ENCODE measurements at places on chromosomes 11 and 22.

DNA sequence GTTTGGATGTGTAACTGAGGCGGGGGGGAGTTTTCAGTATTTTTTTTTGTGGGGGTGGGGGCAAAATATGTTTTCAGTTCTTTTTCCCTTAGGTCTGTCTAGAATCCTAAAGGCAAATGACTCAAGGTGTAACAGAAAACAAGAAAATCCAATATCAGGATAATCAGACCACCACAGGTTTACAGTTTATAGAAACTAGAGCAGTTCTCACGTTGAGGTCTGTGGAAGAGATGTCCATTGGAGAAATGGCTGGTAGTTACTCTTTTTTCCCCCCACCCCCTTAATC, 2.3 kb downstream of the MALAT1 start:
- DNase-seq, result peak; percentile 36

GRCh38 chr11:72069200-72069599, 11.1 kb downstream of the NUMA1 start:
- DNase-seq, result no peak

GRCh38 chr22:23094260-23094659, 23.9 kb downstream of the GNAZ start:
- DNase-seq, result no peak

- no peak for DNase-seq
Measured at GRCh38 chr22:29243874-29244446, 23.8 kb downstream of the RHBDD3 start.

- DNase-seq, result peak; percentile 79
Measured at GRCh38 chr11:4072668-4073285, 21.8 kb upstream of the RRM1 start.

DNA sequence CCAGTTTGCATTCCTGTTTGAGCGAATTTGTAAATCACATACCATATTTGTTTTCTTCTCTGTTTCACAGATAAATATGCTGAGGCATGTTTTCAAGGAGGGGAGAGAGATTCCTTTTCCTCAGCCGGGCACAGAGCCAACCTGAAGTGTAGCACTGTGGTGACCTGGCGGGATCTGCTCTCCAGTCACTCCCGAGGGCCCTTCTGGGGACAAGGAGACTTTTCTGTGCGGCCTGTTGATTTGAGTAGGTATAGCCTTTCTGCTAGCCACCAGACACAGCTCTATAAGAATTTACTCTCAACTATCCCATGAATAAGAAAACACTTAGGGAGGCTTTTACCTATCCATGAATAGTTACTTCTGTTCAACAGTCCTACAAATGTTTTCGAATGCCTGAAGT, 63.5 kb upstream of the FDX1 start:
- DNase-seq, result no peak

DNA sequence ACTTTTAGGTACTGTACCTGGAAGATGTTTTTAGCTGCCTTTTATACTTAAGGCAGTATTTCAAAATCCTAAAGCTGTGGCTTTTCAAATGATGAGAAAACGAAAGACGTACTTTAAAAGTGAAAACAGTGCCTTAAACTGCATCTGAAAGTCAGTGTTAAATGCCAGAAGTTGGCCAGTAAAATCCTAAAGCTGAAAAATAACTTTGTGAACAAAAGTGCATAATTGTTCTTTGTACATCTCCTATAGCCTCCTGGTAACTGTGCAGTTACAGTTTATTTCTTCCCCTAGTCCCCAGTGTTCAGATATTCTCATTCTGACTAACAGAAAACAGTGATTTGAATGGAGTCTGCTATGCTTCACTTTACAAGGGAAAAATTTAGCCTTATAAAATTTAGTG, 6.8 kb downstream of the EED start:
- peak; percentile 50 for DNase-seq

DNA sequence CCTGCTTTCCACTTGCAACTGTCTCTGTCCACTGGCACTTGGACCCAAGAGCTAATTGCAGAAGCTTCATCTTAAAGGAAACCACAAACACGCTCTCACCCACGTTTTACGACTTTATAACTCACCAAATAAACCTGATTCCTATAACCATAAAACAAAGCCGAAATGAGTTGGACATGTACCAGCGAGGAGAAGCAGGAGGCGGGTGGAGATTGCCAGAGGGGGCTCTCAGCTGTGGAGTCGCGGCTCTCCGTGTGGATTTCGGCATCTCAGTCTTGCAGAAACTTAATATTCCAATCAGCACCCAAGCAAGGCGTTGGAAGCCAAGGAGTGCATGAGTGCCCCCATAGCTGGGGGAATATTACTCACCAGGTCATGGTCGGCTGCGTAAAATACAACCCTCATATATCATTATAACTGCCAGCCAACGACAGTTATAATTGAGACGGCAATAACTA, 483.6 kb downstream of the MN1 start:
- no peak for DNase-seq

- no peak for DNase-seq
Measured at GRCh38 chr11:45097721-45098493, 48.5 kb upstream of the PRDM11 start.

DNA sequence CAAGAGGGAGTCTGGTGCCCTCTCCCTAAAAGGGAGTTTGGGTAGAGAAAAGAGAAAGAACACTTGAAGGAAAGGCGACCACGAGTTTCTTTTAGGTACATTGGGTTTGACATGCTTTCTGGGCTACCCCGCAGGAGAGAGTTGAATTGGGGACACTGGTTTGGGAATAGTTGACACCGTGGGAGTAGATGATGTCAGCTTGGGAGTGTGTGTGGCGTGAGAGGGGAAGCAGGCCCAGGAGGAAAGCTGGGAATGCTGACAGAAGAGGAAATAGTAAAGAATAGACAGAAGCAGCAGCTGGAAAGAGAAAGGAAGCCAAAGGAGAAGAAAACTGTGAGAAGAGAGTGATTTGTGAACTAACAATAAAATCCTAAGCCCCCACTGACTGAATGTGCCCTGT, 442.9 kb downstream of the DYNC2H1 start:
- DNase-seq, result no peak

DNA sequence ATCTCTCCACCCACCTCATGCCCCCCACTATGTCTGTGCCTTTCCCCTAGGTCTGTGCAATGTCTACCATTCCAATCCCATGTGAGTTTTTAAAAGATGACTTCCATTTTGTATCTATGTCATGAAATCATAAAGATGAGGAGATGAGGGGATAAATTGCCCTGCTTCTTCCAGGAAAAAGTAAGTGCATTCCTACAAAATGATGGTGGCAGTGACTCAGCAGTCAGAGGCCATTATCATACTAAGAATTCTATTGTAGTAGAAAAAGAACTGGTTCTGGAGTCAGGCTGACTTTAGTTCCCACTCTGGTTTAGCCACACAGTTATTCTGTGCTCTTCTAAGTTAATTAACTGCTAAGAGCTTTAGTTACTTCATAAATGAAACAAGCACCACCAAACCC, 89.6 kb upstream of the API5 start:
- DNase-seq, result no peak

DNA sequence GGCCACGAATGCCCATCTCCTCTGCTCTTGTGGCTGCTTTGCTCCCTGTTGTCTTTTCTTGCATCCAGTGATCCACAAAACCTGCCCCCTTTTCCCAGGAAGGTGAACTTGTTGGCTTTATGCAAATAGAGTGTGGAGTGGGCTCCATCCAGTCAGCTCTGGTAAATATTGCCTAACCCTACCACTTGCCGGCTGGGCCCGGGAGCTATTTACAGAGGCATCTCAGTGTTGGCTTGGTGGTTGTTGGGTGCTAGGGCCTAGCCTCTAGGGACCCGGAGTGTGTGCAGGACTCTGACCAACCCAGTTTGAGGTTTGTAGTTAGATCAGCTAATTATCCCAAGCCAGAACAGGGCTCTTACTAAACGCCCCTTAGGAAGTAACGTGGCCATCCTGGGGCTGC, 40.8 kb upstream of the TLCD5 start:
- no peak for DNase-seq

GRCh38 chr11:69027704-69028372, 14.8 kb upstream of the MRGPRF start:
- DNase-seq, result no peak

- no peak for DNase-seq
Measured at GRCh38 chr11:83034673-83035014, 37.1 kb downstream of the RAB30 start.

DNA sequence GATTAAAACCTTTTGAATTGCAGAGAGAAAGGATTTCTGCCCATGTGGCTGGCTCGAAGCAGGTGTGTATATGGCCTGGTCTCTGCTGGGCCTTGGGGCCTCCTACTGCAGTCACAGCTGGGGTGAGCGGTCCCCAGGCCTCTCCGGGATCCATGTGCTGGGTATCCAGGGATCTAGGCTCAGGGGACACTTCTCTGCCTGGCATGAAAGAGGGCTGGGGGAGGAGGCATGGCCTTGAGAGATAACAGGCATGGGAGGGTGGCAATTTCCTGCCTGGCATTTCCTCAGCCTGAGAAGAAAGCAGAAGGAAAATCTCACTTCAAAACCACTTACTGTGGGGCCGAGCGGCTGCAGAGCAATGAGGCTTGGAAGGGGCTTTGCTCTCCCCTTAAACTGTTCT, 20.3 kb upstream of the PARVG start:
- DNase-seq, result no peak

DNA sequence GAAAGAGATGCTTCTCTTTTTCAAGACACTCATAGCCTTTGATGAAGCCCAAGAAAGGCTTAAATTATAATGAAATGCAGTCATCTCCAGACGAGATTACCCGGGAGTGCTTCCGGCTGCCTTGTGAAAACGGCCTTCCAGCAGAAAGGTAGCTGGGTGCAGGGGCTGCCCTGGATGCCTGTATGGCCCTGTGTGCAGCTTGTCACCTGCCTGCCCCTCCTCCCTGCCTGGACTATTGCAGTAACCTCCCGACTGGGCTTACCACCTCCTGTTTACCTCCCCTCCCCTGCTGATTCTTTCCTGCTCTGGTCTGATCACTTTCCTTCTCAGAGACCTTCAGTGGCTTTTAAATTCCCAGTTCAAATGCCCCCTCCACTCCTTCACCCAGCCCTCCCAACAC, 126.4 kb upstream of the SYT13 start:
- no peak for DNase-seq

DNA sequence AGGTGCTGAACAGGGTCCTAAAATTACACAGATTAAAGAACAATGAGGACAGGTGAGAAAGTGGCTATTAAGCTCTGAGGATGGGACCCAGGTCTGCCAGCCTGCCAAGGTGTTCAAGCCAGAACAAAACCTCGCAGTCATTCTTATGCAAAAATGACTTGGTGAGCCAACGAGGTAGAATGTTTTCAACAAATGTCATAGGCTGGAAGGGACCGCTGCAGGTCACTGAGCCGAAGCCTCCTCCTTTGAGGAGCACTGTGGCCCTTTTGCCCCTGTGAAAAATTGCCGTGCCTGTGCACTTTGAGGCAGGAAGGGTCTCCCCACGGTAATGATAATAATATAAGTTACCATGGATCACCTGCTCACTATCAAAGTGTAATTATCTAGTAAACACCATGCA, 216.2 kb downstream of the DSCAML1 start:
- DNase-seq, result no peak

- no peak for DNase-seq
Measured at GRCh38 chr22:47460861-47461260, 698.4 kb downstream of the TBC1D22A start.

- no peak for DNase-seq
Measured at GRCh38 chr11:113991170-113991569, 16.3 kb downstream of the HTR3A start.

- DNase-seq, result peak; percentile 82
Measured at GRCh38 chr11:118398791-118399559, 2.4 kb upstream of the ATP5MG start.

GRCh38 chr11:126190792-126191191, 20.7 kb downstream of the RPUSD4 start:
- DNase-seq, result no peak

- no peak for DNase-seq
Measured at GRCh38 chr11:2673250-2673610, 26.6 kb downstream of the KCNQ1OT1 start.

GRCh38 chr11:20122131-20122530, 38.1 kb downstream of the DBX1 start:
- DNase-seq, result no peak

- no peak for DNase-seq
Measured at GRCh38 chr11:71325418-71326327, 73.3 kb upstream of the SHANK2 start.

GRCh38 chr11:88301488-88302140, 35.9 kb downstream of the CTSC start:
- peak; percentile 34 for DNase-seq

GRCh38 chr11:19666951-19667350, 45.7 kb upstream of the NAV2 start:
- no peak for DNase-seq

GRCh38 chr11:68775951-68776388, 24.6 kb upstream of the TESMIN start:
- DNase-seq, result no peak

- no peak for DNase-seq
Measured at GRCh38 chr11:62980133-62980760, 4.5 kb downstream of the SLC22A6 start.

DNA sequence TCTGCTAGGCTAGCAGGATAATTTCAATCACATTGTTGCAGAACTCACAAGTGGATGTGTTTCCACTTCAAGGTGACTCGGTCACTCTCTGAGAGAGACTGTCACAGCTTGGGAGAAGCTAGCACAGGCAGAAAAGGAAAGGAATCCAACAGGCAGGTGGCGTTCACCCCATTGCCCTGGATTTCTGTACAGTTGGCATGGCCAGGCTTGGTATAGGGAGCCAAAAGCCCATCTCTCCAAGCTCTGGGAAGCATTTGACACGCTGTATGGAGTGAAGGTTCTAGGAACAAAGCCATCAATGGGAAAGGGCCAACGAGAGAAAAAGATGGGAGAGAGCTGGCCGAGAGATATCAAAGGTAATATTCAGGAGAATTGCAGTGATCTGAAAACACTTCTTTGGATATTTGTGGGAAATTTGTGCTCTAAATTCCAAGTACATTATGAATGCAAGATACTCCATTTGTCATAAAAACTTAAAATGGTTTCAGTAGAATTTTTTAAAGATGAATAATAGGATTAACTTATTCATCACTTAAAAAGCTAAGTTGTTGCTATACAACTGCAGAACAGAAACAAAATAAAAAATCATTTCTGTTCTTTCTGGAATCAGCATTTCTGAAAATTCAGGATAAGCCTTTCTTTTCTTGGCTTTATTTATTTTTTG, 223.5 kb upstream of the NTM start:
- no peak for DNase-seq

DNA sequence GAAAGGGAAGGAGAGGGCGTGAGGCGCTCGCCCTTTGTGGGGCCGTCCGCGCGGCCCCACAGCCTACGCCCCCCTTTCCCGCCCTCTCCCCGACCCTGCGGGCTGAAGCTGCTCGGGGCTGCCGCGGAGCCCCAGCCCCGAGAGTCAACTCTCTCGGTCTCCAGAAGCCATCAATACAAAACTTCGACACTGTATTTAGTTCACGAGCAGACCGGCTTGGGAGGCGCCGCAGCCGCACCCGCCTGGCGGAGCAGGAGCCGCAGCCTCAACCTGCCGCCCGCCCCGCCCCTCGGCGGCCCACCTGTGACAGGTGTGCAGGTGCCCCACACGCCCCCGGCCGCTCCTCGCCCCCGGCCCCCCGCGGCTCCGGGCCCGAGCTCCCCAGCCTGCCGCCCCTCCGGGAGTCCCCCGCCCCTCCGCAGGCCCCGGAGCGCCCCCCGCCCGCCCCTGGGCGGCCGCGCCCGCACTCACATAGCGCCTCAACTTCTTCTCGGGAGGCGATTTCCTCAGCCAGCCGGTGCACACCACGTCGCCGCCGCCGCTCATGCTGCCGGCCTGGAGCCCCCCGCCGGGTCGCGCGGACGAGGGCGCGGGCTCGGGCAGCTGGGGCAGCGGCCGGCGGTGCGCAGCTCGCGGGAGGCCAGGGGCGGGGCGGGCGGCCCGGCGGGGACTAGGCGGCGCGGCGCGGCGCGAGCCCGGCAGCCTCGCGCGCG, at the start of gene GAB2:
GAB2 (minus strand) TSS at position 646 of the 713 bp plus-strand sequence; CDS start at position 546, 100 bp downstream.
- DNase-seq, result no peak

- DNase-seq, result no peak
Measured at GRCh38 chr11:26244207-26244606, 87.7 kb upstream of the ANO3 start.

Measured in activated CD4-positive, alpha-beta T cell treated with anti-CD3 and anti-CD28 coated beads, Interleukin-2, amount 50 U/mL, for 16 hours (primary cell).